ENCODE measurements at places on chromosomes 3 and 15.

- peak; percentile 77 for DNase-seq
Observed at GRCh38 chr3:119098619-119099222, 47.2 kb upstream of the TEX55 start.

GRCh38 chr15:101114610-101115009 lies 137.2 kb downstream of the CHSY1 start:
- no peak for DNase-seq

- no peak for DNase-seq
Observed at GRCh38 chr3:105413343-105413887, 46.7 kb downstream of the ALCAM start.

- DNase-seq, result no peak
Observed at GRCh38 chr3:20388971-20389370, 203.0 kb upstream of the SGO1 start.

DNA sequence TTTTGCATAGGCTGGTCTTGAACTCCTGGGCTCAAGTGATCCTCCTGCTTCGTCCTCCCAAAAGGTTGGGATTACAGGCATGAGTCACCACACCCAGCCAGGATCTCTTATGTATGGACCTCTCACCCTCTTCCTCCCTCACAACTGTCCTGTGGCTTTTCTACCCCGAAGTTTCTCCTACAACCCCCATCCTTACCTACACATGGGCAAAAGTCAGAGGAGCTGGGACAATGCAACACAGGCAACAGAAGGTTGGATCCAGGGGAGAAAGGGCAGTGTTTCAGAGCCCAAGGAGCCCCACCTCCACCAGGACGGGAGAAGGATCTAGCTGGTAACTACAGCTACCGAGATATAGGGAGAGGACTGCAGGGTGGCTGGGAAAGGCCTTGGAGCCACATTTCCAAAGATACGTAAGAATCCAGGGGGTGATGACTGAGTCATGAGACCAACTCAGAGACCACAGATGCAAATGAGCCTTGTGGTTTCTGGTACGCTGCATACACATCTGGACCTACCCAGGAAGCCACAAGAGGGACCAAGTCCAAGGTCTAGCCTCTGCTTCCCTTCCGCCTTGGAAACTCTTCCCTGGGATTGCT lies 13.6 kb downstream of the IGDCC4 start:
- DNase-seq, result no peak

DNA sequence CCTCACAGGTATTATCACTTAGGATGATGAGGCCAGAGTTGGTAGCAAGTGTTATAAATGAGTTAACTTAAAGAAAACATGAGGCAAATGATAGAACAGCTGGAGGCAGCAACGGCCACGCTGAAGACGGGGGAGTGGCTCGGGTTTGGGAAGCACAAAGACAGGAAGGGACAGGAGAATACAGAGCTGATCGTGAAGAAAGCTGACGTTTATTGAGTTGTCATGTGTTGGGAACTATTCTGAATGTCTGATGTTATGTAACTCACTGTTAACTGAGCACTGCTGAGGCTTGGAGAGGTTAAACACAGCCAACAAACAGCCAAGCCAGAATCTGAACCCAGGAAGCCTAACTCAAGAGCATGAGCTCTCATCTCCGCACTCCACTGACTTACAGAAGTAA lies 42.3 kb downstream of the FGD5 start:
- no peak for DNase-seq

GRCh38 chr3:99817437-99818240 lies at the start of gene CMSS1:
TSS of gene CMSS1 (plus strand) at chr3:99817862.
- DNase-seq, result peak; percentile 99

- DNase-seq, result peak; percentile 71
Observed at GRCh38 chr15:62482785-62483429, 317.8 kb upstream of the C2CD4B start.

GRCh38 chr15:39392469-39393047 lies 188.3 kb upstream of the THBS1 start:
- no peak for DNase-seq

DNA sequence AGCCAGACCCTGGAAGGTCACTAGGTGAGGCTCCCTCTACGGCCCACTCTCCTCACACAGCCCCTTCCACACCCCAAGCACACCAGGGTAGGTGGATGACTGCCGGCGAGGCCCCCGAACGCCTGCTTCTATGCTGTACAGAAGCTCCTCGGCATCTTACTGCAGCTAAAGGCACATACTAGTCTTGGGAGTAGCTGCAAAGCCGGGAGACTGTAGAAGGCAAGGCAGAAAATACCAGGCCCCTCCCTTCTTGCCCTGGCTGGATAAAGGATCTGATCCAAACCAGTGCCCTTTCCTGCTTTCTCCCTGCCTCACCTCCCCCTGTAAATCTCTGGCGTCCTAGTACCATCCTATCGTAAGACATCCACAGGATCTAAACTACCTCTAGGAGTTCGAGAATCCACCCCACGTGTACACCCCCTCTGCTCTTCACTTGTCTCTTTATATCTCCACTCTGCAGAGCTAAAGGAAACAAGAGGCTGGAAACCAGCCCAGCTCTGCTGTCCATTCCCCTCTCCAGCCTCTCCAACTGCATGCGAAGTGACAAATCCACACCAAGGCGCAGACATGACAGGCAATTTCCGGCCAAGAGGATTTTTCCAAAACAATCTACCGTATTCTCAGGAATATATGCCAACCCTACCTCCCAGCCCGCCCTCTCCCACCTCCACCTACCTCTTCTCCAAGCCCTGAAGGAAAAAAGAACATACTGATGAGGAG lies 11.8 kb downstream of the TNK2 start:
- no peak for DNase-seq

- DNase-seq, result no peak
Observed at GRCh38 chr3:157311633-157312375, 124.8 kb upstream of the PTX3 start.

DNA sequence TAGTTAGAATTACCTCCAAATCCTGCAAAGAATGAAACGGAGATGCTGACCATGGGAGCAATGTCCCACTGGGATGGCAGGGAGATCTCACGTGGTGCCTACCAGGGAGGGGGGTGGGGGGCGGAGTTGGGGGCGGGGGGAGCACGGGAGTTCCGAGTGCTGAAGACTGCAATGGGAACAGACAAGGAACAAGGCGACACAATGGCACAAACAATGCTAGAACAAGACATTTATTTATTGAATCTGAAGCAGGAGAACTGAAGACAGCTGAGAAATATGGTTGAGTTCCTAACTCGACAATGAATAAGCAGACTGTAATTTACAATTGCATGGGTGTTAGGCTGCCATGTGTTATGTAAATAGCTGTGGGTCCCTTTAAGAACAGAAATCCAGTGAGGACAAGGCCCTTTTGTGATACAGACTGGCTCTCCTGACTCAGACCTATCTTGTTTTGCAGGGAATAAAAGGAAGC lies 91.2 kb downstream of the AQP9 start:
- DNase-seq, result no peak

DNA sequence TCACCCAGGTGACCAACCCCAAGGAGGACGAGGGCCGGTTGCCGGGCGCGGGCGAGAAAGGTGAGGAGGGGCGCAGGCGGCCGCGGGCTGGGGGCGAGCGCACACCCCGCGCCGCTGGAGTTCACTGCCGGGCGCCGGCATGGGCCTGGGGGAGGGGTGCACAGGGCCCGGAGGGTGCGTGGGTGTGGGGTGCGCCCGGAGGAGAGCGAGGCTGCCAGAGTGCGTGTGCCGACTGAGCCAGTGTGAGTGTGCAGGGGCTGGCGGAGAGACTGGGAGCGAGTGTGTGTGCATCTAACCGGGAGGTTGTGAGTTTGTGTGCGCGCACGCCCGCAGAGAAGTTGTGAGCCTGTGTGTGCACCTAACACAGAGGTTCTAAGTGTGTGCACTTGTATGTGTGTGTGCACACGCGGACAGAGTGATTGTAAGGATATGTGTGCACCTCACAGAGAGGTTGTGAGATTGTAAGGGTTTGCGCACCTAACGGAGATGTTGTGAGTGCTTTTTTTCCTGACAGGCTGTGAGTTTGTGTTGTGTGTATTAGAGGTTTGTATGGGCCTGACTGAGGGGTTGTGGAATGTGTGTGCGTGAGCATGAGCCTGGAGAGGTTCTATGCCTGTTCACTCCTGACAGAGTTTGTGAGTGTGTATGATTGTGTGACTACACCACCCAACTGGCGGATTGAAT lies 681 bp downstream of the CTDSPL start:
- peak; percentile 76 for DNase-seq

GRCh38 chr15:89740137-89740536 lies 10.9 kb downstream of the MESP1 start:
- DNase-seq, result peak; percentile 90

- DNase-seq, result no peak
Observed at GRCh38 chr15:88120026-88120425, 136.5 kb downstream of the NTRK3 start.

DNA sequence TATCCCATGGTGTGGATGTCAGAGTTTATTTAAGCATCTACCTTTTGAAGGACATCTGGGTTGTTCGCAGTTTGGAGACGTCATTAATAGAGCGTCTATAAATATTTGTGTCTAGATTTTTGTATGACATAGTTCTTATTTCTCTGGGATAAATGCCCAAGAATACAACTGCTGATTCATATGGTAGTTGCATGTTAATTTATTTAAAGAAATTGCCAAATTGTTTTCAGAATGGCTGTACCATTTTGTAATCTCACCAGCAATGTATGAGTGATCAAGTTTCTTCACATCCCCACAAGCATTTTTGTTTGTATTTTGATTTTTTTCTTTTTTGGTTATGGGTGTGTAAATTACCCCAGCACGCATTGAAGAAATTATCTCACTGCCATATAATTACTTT lies 656.9 kb downstream of the NTRK3 start:
- no peak for DNase-seq

DNA sequence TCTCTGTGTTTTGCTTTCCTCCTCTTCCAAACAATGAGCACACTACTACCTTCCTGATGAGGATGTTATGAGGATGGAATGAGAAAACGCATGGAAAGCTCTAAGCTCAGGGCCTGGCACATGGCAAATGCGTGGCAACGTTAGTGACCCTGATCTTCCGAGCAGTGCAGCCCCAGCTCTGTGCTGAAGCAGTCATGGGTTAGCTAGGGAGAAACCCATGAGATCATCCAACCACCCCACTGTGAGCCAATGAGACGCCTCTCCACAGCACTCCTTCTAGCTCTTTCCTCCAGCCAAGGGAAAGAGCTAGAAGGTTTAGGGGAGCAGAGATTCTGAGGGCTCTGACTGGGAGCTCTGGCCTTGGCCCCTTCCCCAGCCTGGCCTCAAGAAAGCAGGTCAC lies 4.5 kb downstream of the CPN2 start:
- no peak for DNase-seq

DNA sequence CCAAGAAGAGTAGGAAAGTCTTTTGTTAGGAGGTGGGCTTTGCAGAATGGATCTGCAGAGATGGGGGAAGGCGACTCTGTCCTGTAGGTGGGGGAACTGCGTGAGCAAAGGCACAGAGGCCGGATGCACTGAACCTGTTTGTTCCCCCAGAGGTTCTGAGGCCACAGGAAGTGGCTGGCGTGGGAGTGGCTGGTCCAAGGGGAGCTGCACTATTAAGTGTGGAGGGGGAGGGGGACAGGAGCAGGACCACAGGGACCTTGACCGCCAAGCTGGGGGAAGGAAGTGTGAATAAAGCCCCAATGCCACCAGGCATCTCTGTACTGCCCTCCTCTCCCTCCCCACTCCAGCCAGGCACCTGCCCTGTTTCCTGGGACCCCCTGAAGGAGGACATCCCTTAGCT lies 51.8 kb downstream of the CYP11A1 start:
- peak; percentile 73 for DNase-seq
